NCI-H510A treated with DMSO at 0.1 percent for 48 hours (cell line): ENCODE measurements at places on chromosomes 2 and 18.
A peak's percentile ranks its signal among the peaks of the same experiment; 100 is the strongest.

DNA sequence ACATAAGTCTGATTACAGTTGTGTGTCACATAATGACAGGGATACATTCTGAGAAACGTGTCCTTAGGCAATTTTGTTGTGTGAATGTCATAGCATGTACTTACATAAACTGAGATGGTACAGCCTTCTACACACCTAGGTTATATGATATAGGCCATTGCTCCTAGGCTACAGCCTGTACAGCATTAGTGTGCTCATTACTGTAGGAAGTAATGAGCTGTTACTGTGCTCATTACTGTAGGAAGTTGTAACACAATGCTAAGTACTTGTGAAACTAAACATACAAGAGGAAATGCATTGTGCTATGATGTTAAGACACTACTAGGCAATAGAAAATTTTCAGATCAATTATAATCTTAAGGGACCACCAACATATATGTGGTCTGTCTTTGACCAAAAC is 72.8 kb downstream of the UPP2 start:
- no peak for DNase-seq

- DNase-seq, result no peak
Observed at GRCh38 chr2:16869711-16870110, 204.1 kb upstream of the CYRIA start.

DNA sequence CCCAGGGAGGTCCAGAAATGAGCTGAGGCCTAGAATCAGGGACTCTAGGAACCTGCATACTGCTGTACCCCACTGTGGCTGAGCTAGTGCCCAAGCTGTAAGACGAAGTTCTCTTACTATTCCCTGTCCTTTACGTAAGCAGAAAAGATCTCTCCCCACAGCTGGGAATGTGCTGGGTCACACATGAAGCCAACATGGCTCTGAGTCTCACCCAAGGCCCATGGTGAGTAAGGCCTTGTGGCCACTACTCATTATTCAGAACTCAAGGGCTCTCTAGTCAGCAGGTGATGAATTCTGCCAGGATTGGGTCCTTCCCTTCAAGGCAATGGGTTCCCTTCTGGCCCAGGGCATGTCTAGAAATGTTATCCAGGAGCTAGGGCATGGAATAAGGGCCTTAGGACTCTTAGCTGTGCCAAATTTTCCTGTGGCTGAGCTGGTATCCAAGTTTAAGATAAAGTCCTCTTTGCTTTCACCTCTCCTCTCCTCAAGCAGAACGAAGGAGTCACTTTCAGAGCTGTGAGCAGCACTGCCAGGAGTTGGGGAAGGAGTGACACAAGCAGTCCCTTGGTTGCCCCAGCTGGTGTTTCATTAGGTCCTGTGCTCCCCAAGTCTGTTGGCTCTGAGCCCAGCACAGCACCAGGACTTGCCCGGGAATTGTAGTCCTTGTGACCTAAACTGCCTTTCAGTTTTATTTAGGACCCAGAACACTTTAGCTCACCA is 707.6 kb downstream of the SLC4A3 start:
- no peak for DNase-seq

DNA sequence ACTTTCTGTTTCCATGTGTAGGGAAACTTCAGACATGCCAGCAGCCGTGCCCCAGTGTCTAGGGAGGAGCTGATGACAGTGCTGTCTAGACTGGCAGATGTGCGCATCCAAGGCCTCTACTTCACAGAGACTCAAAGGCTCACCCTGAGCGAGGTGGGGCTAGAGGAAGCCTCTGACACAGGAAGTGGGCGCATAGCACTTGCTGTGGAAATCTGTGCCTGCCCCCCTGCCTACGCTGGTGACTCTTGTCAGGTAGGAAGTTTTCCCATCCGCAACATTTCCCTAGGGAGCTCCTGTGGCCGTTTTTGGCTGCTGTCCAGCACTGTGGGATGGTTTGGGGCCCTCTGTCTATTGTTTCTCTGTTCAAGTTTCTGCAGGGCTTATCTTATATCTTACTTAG is 143.1 kb upstream of the TTC39C start:
- peak; percentile 31 for DNase-seq
